ENCODE measurements at places on chromosomes 7 and 10.

DNA sequence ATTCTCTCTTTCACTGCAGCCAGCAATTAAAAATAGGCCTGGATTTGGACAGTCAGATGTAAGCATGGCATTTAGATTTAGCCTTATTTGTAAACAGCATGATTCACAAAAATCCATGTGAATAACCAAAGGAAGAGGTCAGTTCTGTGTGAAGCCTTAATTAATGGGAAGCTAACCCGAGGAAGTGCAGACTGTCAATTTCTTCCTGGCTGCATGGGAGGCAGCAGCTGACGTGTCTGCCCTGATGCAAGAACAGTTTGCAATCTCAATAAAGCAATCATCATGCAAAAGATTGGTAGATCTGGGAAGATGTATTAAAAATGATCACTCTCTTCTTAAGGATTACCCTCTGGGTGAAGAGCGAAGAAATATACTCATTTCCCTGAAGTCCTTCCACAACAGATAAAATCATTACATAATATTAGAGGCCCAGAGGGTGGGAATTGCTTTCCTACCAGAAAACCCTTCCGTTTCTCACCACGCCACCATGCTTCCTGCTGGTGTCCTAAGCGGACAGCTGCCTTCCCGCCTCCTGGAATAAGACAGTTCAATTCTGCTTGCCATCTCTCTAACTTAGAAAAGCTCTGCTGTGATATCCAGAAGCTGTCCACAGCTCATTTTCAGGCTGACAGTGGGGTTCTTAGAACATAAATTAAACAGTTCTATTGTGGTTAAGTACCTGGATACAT, 526.7 kb upstream of the NRP1 start:
- DNase-seq, result no peak

- DNase-seq, result no peak
Measured at GRCh38 chr10:14553448-14553847, 221.2 kb downstream of the FAM107B start.

GRCh38 chr7:101258243-101258731, 13.4 kb upstream of the FIS1 start:
- no peak for DNase-seq

DNA sequence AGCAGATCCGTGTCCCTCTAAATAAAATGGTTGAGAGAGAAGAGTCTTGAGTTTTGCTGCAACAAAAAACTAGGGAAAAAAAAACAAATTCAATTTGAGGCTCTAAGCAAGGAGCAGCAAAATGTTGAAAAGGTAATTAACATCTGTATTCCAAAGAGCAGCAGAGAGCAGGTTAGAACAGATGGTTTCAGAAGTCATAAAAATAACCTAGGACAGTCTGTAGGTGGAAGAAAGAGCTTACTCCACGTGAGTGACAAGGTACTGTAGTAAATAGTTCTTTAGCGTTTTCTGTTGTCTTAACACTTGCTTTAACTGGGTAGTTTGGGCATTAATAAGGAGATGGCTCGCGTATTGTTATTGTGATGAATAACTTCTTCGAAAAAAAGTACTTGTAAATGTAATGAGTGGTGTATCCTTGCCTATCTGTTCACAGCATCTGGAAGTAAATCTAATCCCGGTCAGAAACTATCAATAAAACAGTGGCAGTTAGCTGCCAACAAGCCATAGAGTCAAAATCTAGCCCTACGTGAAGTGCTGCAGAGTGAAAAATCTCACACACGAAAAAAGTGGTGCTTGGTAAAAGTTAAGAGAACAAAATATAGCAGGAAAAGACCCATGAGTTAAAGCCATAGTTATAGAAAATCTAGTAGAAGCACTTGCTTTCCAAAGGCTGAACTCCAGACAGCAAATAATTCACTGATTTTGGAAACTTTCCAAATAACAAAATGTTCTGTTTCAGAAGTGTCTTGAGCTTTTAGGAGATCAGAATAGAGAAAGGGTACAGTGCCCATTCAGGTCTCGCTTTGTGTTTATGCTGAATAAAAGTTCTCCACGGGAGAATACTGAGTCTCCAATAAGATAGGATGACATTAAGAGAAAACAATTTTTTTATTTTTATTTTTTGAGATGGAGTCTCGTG, 49.3 kb upstream of the PARD3 start:
- DNase-seq, result no peak

GRCh38 chr10:14659626-14660196, 115.0 kb downstream of the FAM107B start:
- DNase-seq, result no peak

GRCh38 chr7:8017423-8017822, 48.8 kb downstream of the GLCCI1 start:
- no peak for DNase-seq

DNA sequence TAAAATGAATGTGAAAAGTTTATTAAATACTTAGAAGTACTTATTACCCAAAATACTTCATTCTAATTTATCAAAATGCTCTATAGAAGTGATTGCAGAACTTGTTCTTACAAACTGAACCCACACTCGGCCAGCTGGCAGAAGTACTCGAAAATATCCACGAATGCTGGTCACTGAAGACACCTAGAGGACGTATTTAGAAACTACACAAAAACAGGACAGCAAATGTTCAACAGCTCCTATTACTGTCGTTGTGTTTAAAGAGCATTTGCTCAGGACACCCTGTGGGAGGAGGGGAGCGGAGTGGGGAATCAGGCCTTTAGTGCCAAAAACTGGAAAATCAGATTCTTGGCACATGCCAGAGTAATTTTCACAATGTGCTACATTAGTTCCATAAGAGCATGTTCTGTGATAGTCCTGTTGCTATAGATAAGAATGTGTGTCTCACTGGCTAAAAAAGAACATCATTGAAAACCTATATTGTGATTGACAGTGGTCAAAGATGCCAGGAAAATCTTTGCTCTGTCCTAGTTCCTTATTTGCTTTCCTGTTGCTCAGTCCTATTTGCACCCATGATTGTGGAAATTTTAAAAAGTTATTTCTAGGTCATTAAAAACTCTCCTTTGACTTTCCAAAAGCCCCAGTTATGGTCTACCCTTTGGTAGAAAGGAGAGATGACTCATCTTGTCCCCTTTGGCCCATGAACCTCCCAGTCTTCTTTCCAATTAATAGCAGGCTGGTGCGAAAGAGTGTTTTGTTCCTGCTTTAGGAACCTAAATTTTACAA, 49.0 kb upstream of the NRBF2 start:
- peak; percentile 25 for DNase-seq

DNA sequence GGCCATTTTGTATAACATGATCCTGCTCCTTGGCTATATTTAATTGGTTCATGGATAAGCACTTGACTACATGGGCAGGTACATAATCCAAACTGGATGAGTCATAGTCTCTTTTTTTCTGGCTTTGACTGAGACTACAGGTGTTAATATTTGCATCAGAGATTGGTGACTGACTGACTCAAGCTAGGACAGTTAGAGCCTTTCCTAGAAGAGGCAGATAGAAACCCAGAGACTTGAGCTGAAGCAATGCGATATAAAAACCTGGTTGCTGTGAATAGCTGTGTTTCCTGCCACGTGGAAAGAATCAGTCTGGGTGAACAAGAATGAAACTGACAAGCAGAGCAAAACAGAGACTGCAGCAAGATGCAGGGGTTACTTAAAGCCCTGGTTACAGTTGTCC, 81.0 kb downstream of the SAMD9 start:
- no peak for DNase-seq

DNA sequence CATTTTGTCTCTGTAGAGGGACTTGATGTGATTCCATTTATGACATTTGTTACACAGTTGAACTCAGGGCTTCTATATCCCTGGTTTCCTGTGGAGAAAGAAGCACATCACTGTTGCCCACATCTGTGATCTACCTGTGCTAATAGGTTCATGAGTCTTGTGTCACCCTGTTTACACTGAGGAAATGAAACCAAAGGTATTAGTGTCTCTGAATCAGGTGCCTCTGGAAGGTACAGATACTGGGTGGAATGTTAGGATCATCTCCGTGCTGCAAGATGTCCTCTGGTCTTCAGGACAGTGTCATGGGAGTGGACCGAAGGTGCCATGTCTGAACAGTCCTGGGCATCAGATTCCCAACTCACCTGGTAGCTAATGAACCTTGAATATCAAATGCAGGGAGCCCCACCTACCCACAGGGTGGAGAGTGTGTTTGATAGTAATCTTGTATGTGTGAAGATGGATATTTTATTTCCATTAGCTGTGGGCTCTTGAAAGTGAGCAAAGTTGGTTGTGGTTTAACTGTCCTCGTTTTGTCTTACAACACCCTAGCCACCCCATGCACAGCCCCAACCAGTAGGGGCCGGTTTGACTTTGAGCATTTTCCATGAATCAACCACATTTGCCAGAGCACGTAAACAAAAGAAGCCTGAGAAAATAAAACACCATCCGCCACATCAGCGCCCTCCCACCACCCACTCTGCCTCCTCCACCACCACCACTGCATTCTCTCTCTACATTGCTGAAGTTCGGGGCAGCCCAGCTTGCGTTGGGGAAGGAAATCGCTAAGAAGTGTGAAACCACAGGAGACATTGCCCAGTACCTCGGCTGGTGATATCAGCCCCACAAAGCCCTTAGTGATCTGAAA, 40.7 kb downstream of the TARP start:
- peak; percentile 94 for DNase-seq

DNA sequence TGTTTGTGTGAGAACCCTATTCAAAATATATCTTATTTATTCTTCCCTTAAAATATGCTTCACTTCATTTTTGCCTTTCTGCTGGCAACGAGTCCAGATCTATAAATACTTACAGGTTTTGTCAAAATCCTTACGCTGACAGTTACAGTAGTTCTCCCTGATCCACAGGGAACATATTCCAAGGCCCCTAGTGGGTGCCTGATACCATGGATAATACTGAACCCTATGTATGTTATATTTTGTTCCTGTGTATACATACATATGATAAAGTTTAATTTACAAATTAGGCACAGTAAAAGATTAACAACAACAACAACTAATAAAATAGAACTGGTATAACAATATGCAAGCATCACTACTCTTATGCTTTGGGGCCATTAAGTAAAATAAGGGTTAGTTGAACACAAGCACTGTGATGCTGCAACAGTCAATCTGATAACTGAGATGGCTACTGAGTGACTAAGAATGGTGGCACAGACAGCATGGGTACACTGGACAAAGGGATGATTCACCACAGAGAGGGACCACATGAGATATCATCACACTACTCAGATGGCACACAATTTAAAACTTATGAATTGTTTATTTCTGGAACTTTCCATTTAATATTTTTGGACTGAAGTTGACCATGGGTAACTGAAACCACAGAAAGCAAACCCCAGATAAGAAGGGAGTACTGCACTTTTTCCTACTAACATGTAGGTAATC, 29.4 kb upstream of the PCGF5 start:
- no peak for DNase-seq

DNA sequence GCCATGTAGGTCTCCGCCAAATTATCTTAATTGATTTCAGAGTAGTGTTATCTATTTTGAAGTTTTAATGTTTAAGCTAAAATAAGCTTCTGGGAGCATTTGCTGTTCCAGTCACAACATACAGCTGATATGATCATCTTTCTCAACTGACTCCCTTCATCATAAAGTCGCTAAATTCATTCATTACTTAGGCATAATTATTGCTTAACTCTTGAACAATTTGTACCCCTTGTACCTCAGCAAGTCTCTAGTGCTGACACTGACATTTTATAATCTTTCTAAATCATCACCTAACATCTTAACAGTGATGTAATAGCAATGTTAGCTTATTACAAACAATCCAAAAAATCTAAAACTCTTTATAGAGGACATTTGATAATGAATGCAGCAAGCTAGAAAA, 54.3 kb upstream of the WNT16 start:
- no peak for DNase-seq

- DNase-seq, result no peak
Measured at GRCh38 chr7:142867097-142867378, 12.2 kb downstream of the EPHB6 start.

- no peak for DNase-seq
Measured at GRCh38 chr7:2049111-2049781, 183.5 kb downstream of the MAD1L1 start.

GRCh38 chr10:84176836-84177474, 3.4 kb downstream of the GPR15LG start:
- no peak for DNase-seq

GRCh38 chr10:109998513-109998912, 9.3 kb upstream of the ADD3 start:
- no peak for DNase-seq

- DNase-seq, result no peak
Measured at GRCh38 chr10:126223512-126224067, 164.7 kb downstream of the ADAM12 start.

Data from DND-41 (cell line).